ENCODE measurements at places on chromosomes 3 and 15.

GRCh38 chr3:132569153-132569552 lies 27.9 kb upstream of the ACKR4 start:
- DNase-seq: no peak

DNA sequence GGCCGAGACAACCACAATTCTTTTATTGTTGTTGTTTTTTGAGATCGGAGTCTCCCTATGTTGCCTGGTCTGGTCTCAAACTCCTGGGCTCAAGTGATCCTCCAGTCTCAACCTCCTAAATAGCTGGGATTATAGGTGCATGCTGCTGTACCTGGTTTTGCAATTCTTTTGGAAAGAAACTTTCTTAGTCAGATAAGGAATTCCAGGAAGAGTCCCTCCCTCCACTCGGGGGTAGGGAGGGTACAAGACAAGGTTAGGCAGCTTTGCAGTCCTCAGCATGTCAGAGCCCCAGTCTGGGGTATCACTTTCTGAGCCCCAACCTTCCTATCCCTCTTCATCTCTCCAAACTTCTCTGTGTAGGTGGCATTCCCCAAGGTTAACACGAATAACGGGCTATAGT lies 33.8 kb upstream of the FURIN start:
- DNase-seq: no peak

- DNase-seq: no peak
Measured at GRCh38 chr15:49848807-49849206, 228.0 kb downstream of the DTWD1 start.

GRCh38 chr15:81894061-81894460 lies 151.8 kb downstream of the MEX3B start:
- no peak for DNase-seq

DNA sequence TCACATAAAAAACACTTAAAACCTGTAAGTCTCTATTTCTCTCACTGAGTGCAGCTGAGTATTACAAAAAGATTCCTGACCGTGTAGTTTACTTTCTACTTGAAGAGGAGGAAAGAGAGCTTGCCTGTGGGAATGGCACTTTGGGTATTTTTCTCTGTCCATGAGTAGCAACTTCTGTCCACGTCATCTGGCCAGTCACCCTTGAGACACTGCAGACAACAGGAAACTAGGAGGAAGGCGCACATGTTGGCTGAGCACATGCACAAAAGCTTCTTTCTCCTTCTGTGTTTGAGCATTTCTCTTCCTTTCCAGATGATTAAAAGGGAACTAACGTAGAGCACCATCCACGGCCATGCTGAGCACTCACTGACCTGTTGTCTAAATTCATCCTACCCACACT lies 19.7 kb downstream of the STARD5 start:
- no peak for DNase-seq

GRCh38 chr15:71708741-71709140 lies 101.6 kb upstream of the NR2E3 start:
- no peak for DNase-seq

DNA sequence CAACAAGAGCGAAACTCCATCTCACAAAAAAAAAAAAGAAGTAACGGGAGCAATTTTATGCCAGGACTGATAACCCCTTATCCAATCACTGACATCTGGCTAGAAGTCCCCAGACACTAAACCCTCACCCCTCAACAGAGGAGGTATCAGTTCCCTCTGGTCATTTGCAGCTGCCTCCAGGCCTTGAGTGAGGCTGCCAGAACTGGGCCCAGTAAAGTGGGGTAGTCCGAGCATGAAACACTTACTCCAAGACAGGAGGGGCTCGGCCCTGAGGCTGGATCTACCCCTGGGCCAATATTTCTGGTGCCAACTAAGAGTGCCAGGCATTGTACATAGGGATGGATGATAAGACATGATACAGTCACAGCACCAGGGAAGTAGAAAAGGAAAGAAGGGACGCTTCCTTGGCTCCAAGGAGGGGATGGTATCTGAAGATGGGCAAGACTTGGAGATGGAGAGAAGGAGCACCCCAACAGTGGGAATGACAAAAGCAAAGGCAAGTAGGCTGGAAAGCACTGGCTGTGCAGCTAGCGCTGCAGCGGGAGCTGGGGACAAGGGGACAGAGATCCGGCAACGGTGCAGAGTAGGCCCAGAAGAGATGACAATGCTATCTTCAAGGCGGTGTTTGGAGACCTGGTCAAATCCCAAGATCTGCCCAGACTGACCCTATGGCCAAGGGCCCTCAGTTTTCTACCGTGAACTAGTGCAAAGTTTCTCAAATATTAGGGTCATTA lies 2.2 kb downstream of the XXYLT1 start:
- DNase-seq: no peak

DNA sequence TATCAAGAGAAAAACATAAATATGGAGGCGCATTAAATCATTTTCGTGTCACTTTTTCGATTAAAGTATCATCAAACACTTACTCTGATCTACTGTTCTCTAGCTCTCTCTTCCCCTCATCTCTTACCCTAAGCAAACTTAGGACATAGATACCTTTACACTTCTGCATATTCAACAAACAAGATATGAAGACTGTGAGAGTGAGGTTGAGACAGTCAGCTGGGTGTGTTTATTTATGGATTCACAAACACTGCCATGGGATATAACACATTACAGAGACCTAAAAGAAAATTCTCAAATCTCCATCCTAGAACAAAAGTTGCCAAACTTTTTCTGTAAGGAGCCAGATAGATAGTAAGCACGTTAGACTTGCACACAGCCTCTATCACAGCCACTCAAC lies 85.2 kb upstream of the ZNF385D start:
- DNase-seq: no peak

Data from AG09319 (cell line).